ENCODE measurements at places on chromosomes 12 and 14.

GRCh38 chr12:105067511-105068031 lies 16.7 kb downstream of the ALDH1L2 start:
- no peaks in the 10 kb centered on the region for H3K27me3 ChIP-seq
- no peaks in the 10 kb centered on the region for H3K4me1 ChIP-seq
- DNase-seq, result no peak
- H3K36me3 ChIP-seq, result no peaks in the 10 kb centered on the region

DNA sequence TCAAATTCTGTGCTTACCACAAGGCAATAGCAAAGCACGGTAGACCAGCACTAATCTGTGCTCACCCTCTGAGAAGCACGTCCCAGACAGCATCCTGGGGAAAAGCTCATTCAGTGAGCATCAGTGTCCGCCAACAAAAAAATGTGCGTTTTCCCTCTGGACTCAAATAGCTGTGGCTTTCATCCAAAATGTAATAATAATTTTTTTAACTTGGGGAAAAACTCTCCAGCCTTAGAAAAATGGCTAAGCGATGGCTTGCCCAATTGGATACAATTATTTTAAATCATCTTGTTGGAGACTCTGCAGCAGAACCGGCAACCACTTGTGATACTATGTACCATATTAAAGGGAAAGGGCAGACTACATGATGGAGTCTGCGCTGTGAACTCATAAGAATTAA lies 1.1 kb upstream of the KRT77 start:
- DNase-seq, result no peak
- H3K27me3 ChIP-seq, result peaks cover 7% of the 10 kb centered on the region
- no peak overlapping the region for H3K27ac ChIP-seq
- peaks cover 11% of the 10 kb centered on the region for H3K4me1 ChIP-seq
- H3K4me3 ChIP-seq, result no peak overlapping the region
- no peaks in the 10 kb centered on the region for H3K36me3 ChIP-seq

DNA sequence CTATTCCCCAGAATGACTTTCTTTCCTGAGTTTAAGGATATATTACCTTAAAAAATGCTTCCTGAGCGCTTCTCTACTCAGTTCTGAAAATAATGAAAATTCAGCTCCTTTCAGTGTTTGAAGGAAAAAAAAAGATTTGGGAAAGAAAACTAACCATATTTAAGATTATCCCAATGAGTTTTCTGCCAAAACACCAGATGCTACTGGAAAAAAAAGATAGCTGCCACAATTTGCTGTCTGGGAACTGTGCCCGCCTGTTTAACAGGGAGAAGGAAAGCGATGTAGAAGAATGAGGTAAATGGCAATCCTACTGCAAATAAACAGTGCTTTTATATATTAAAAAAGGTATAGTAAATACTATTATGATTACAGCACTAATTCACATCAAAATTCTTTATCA lies 367.6 kb upstream of the PRICKLE1 start:
- no peak overlapping the region for H3K27ac ChIP-seq
- H3K4me1 ChIP-seq, result no peaks in the 10 kb centered on the region
- DNase-seq, result no peak
- no peak overlapping the region for H3K4me3 ChIP-seq
- no peaks in the 10 kb centered on the region for H3K27me3 ChIP-seq

DNA sequence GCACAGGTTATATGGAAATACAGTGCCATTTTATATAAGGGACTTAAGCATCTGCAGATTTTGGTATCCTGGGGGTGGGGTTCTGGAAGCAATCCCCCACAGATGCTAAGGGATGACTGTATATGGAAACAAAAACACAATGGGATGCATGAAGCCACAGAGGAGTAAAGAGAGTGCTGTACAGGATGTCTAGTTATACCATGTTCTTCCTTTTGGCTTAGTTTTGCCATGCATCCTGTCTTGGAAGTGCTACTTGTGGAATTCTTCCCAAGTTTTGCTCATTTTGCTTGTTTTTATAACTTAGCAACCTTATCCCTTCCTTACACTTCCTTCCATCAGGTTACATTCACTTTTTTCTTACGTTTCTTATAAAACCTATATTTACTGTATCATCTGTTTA lies 55.6 kb downstream of the TRMT5 start:
- H3K27me3 ChIP-seq, result no peaks in the 10 kb centered on the region
- H3K36me3 ChIP-seq, result peaks cover 1% of the 10 kb centered on the region
- peaks cover 1% of the 10 kb centered on the region for H3K4me1 ChIP-seq
- no peak overlapping the region for H3K27ac ChIP-seq

- H3K4me3 ChIP-seq, result no peak overlapping the region
- no peak for DNase-seq
- no peaks in the 10 kb centered on the region for H3K4me1 ChIP-seq
Observed at GRCh38 chr12:75291014-75291413, 39.1 kb downstream of the CAPS2 start.

DNA sequence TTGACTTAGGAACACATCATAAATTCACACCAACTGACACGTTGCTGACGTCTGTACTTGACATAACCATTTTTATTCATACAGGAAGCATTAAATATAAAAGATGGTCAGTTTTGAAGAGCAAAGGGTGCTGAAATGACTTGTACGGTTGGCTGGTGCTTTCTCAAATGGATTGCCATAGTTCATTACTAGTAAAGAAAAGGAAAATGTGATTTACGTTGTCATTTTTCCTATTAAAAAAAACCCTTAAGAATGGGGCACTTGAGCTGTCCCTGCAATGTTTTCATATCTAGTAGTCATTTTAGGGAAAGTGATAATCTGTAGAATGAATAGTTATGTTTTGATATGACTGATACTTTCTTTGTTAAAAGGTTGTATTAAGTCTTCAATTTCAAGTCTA lies 22.5 kb upstream of the MANSC4 start:
- peaks cover 18% of the 10 kb centered on the region for H3K36me3 ChIP-seq
- no peaks in the 10 kb centered on the region for H3K27me3 ChIP-seq
- peaks cover 64% of the 10 kb centered on the region for H3K4me1 ChIP-seq
- peak overlapping the region; percentile 86 for H3K27ac ChIP-seq
- no peak overlapping the region for H3K4me3 ChIP-seq

GRCh38 chr12:76346798-76347420 lies 1.3 kb downstream of the BBS10 start:
- H3K4me1 ChIP-seq, result peaks cover 30% of the 10 kb centered on the region
- H3K4me3 ChIP-seq, result peak overlapping the region; percentile 87
- DNase-seq, result no peak
- no peaks in the 10 kb centered on the region for H3K27me3 ChIP-seq
- H3K27ac ChIP-seq, result peak overlapping the region; percentile 89

DNA sequence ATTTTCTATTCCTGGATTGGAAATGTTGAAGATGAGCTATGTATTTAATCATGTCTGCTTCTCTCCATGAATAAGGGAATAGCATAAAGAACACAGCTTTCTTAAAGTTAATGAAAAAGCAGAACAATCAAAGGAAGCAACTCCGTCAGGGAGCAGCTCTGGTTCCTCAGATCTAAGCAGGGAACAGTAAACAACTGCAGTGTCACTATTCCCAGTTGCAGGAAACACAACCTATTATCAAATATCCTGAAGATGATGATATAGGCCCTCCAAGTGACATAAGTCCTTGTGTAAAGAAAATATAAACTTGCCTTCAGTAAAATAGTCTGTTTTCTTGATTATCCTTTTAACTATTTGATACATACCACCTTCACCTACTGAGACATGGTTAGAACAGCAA lies 228.1 kb downstream of the KCNC2 start:
- DNase-seq, result no peak
- H3K4me1 ChIP-seq, result no peaks in the 10 kb centered on the region
- H3K27ac ChIP-seq, result no peak overlapping the region
- no peaks in the 10 kb centered on the region for H3K27me3 ChIP-seq
- H3K36me3 ChIP-seq, result no peaks in the 10 kb centered on the region
- no peak overlapping the region for H3K4me3 ChIP-seq

DNA sequence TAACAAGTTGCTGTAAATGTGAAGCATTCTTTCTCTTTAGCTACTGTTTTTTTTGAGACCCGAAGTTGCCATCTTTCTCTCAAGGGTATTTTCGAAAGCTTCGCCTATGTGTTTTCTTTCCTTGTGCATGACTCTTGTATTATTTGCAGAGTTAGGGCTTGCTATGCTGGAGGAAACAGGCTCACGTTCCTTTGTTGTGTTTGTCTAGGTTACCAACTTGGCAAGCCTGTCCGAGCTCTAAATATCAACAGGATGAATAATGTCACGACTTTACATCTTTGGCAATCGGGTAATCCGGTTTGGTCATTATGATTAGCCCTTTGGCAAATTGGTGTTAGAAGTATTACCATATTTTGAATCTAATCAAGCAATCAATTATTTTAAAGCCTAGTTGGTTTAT lies 15.9 kb upstream of the ATP6V0A2 start:
- H3K4me1 ChIP-seq, result no peaks in the 10 kb centered on the region
- H3K4me3 ChIP-seq, result no peak overlapping the region
- H3K36me3 ChIP-seq, result peaks cover 16% of the 10 kb centered on the region
- no peak overlapping the region for H3K27ac ChIP-seq

GRCh38 chr12:68521321-68521839 lies 89.3 kb upstream of the RAP1B start:
- H3K27me3 ChIP-seq, result no peaks in the 10 kb centered on the region
- no peak overlapping the region for H3K4me3 ChIP-seq
- no peaks in the 10 kb centered on the region for H3K36me3 ChIP-seq
- no peak for DNase-seq

GRCh38 chr12:124694250-124694649 lies 126.8 kb upstream of the NCOR2 start:
- peak overlapping the region; percentile 22 for H3K4me3 ChIP-seq
- DNase-seq, result peak; percentile 40
- peak overlapping the region; percentile 62 for H3K27ac ChIP-seq
- peaks cover 21% of the 10 kb centered on the region for H3K4me1 ChIP-seq

All from activated naive CD8-positive, alpha-beta T cell treated with anti-CD3 and anti-CD28 coated beads, Interleukin-2, amount 50 U/mL, for 24 hours (primary cell).